ENCODE measurements at places on chromosomes 6 and 20. TPM values are rescaled to one million over a fixed set of nuclear protein-coding genes. Genes with fewer than 3 reads are reported as not detected.

GRCh38 chr20:9609887-9610502, 95.6 kb downstream of the LAMP5 start:
- peak; percentile 64 for DNase-seq

GRCh38 chr20:49400410-49400809, 82.1 kb downstream of the KCNB1 start:
- no peak for DNase-seq

DNA sequence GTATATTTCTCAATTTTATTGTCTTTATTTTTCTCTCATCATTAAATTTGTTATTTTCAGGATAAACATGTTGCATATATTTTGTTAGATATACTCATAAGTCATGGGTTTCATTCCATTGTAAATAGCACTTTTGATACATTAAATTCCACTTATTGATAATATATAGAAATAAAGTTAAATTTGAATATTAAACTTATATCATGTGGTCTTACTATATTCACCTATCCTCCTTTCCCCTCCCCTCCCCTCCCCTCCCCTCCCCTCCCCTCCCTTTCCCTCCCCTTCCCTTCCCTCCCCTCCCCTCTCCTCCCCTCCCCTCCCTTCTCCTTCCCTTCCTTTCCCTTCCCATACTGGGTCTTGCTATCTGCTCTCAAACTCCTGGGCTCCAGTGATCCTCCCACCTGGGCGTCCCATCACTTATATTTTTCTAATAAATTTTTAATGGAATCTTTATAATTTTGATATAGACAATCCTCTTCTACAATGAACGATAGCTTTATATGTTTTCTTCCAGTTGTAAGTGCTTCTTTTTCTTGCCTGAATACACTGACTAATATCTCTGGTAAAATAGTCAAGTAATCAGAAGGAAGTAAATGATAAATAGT, 692.4 kb downstream of the C6orf118 start:
- no peak for DNase-seq

DNA sequence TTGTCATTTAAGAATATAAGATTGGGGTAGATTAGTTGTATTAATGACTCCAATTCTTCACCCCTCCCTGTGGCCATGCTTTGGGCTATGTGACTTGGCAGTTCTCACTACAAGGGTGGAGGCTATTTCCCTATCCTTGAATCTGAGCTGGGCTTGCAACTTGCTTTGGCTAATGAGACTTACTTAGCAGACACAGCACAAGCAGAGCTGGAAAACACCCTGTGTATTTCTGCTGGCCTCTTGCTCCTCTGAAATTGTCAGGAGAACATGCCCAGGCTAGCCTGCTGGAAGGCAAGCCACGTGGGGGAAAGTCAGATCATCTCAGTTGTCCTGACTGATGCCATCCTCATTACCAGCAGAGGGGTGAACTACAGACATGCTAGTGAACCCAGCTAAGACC, 126.5 kb upstream of the HDGFL1 start:
- no peak for DNase-seq

GRCh38 chr6:150987371-150987828, 121.9 kb downstream of the MTHFD1L start:
- DNase-seq: no peak

DNA sequence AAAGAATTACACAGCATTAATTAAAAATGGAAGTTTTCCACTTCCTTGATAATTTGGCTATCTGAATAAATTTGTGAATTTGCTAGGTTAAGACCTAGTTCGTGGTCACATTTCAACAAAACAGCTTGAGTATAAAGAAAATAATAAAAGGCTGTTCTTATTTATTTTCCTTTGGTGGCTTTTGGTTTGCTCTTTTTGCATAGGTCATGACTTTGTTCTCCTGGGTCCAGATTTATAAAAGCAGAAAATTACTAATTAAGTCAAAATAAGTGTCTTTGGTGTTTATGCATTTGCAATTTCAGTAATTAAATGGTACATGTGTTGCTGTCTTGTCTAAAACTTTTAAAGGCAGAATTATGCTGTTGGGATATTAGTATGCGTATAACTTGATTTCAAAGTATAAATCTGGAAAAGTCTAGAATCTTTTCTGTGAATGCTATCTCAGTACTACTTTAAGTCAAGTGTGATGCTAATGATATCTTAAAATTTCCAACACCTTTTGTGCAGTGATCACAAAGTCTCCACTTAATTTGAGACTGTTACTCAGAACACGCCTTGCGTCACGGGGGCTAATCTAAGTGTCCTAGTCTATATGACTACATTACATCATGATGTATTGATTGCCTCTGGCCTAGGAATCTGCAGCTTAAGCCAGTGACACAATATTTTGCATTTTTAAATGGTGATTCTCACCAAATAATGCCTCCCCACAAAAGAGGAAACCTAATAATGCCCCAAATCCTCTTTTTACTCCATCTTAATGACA, 41.0 kb downstream of the GNAS start:
- DNase-seq: no peak

DNA sequence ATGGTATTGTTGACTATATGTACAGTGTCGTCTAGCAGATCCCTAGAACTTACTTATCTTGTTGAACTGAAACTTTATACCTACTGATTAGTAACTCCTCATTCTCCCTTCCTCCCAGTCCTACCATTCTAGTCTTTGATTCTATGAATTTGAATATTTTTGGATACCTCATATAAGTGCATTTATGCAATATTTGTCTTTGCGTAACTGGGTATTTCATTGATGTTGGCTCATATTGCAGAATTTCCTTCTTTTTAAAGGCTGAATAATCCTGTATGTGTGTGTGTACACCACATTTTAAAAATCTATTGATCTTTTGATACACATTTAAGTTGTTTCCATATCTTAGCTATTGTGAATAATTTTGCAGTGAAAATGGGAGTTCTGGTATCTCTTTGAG, 119.9 kb downstream of the SOX4 start:
- DNase-seq: no peak

DNA sequence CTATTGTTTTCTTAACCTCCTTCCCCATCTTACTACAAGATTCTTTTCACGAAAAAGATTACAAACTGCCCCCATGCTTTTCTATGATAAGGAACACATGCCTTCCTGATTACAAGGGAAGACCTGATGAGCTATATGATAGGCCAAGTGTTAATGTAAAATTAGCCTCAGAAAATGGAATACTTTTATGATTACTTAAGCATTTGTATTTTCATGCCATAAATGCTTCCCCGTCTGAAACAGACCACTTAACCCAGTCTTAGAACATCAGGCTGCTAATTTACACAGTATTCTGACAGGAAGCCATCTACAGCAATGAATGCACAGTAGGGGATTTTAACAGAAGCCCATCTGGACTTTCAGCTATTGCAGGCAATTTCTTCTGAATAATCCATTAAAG, 274.9 kb downstream of the HAO1 start:
- DNase-seq: no peak

DNA sequence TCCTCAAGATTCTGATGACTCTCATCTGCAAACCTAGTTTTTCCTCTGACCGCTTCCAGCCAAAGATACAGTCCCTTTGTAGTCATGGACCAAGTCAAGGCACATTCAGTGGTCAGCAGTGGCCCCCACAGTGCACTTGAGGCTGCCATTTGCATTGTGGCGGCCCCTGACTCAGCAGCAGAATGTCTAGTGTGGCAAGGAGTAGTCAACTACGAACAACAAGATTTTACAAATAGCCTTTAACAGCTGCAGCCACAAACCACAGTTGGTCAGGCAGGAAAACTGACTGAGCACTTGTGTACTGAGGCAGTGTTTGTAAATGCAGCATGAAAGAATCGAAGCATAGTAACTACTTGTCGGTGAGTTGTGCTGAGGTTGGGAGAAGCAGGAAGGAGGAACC, 49.6 kb downstream of the SLC2A12 start:
- no peak for DNase-seq

DNA sequence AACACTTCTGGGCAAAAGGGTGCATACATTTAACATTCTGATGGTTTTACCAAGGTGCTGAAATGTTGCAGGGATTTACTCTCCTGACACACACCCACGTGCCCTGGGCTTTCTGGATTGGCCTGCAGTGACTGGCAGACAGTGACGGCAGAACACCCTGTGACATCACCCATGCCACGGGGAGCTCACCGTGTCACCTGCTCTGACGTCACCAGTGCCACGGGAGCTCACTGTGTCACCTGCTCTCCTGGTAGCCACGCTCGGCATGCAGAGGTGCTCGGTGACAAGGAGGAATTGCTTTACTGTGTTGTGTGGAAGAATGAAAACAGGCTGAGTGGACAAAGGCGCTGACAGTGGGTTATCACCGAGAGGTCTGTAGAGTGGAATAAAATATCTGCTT, 99.3 kb downstream of the RAMACL start:
- peak; percentile 1 for DNase-seq

DNA sequence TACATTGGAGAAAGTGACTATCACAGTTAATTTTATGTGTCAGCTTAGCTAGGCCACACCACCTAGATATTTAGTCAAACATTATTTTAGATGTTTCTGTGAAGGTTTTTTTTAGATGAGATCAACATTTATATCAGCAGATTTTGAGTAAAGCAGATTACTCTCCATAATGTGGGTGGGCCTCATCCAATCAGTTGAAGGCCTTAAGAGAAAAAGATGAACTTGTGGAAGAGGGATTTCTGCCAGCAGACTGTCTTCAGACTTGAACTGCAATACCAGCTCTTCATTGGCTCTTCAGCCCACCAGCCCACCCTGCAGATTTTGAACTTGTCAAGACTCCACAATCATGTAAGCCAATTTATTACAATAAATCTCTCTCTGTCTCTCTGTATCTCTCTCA, 25.1 kb upstream of the FBXO30 start:
- no peak for DNase-seq

DNA sequence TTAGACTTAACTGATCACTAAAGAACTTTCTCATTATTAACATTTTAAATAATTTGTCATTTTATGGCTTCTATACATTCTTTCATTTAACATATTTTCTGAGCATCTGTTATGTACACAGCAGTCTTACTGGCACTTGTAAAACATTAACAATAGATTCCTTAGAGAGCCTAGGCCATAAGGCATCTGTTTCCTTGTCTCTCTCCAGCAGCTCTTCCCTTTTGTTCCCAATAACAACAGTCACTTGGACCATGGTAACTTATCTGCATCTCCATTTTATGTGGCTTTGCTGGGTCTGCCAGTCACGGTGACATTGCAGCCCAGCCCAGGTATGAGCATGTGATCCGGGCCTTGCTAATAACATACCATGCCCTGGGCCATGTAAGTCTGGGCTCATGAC, 11.7 kb upstream of the TASP1 start:
- no peak for DNase-seq

GRCh38 chr20:58941471-58941870, 39.6 kb upstream of the NELFCD start:
- no peak for DNase-seq

- DNase-seq: no peak
These were observed 928.9 kb downstream of the EYS start for GRCh38 chr6:64777941-64778785.

DNA sequence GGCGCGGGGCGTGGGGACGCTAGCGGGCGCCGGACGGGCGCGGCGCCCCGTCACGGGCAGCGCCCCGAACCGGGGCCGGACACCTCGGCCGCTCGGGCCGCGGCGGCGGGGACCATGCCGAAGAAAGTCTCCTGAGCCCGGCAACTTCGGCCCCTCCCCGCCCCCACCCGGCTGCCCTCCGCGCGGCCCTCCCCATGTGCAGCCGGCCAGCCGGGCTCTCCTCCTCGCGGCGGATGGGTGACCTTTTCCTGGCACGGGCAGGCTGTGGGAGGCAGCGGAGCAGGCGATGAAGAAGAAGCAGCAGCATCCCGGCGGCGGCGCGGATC, 278 bp downstream of the UST start:
- DNase-seq: peak; percentile 54

GRCh38 chr6:134495203-134495889, 177.4 kb upstream of the SGK1 start:
- DNase-seq: no peak

DNA sequence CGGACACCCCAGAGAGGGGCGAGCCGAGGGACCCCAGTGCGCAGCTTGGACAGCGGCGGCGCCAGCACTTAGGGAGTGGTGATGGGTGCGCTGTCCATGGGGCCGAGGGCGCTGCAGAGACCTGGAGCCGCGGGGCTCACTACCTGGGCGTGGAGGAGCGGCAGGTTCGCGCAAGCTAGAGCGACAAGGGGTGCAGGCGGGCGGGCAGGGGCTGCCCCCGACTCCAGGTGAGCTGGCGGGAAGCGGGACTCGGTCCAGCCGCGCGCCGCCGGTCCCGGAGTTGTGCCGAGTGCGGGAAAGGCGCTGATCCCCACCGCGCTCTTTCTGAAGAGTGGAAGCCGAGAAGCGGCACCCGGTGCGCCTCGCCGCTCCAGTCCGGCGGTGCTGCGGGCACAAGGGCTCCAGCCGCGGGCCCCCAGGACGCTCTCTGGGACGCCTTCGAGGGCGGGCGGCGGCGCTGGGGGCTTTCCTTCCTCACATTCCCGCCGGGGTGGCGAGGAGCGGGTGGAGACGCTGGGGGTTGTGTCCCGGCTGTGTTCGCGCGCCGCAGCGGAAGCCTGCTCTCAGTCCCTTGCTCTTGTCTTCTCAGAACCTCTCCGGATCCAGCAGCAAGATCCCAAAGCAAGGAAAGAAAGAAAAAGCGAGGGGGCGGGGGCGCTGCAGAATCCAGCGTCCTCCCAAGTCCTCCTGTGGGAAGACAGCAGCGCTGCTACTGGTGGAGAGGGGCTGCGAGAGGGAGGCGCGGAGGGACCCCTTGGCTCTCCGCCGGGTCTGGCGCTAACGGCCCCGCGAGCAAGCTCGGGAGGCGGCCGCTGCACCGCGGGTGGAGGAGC, at the start of gene B3GAT2:
Gene B3GAT2, minus strand, starts transcription at position 610 of the 833 bp plus-strand sequence. CDS start 631 bp downstream, outside the sequence.
- peak; percentile 20 for DNase-seq

DNA sequence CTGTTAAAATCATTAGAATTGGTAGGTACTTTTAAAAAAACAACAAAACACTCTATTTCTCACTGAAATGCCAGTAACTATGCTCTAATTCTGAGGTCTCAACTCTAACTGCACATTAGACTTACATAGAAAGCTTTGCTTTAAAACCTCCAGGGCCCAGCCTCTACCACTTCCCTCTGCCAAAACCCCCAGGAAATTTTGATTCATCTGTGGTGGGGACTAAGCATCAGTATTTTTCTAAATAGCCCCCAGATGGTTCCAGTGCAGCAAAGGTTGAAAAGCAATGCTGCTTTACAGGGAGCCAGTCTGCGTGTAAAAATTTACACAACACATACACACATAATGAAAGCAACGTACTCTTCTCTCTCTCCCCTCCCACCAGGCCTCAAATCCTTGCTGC, 3.8 kb downstream of the TBC1D32 start:
- no peak for DNase-seq

- DNase-seq: no peak
These were observed 584.7 kb downstream of the BMP2 start for GRCh38 chr20:7352165-7352564.

The LPA gene
- 0.52 TPM for total RNA-seq

The SNAP25 gene
- 3.4 TPM for total RNA-seq

The DEFB119 gene
- total RNA-seq: not detected

The HLA-DQB1 gene
- total RNA-seq: 0.78 TPM

The TRIM40 gene
- not detected for total RNA-seq

The KCNK15 gene
- total RNA-seq: 1.8 TPM

The FOXC1 gene
- total RNA-seq: 3.6 TPM

The CCN5 gene
- total RNA-seq: 18.2 TPM

The HSPA1L gene
- 1.0 TPM for total RNA-seq

Measured in body of pancreas (tissue), 4 donors.